ENCODE measurements at places on chromosomes 12 and 14. TPM values are rescaled to one million over a fixed set of nuclear protein-coding genes. Genes with fewer than 3 reads are reported as not detected.

LRIG3 gene
- total RNA-seq: 0.13 TPM

IFNG-AS1 gene
- total RNA-seq: 6.2 TPM

NRDE2 gene
- 20.5 TPM for total RNA-seq

CISTR gene
- not detected for total RNA-seq

FCF1 gene
- 48.8 TPM for total RNA-seq

SLCO1A2 gene
- total RNA-seq: 0.47 TPM

C1QL4 gene
- total RNA-seq: not detected

PZP gene
- total RNA-seq: not detected

CDKL1 gene
- 4.6 TPM for total RNA-seq

KCNK10 gene
- total RNA-seq: not detected

PPFIA2 gene
- not detected for total RNA-seq

FOXA1 gene
- 0.50 TPM for total RNA-seq

MAGOHB gene
- 20.3 TPM for total RNA-seq

LYSET gene
- 7.9 TPM for total RNA-seq

MUCL1 gene
- total RNA-seq: not detected

RNASE7 gene
- total RNA-seq: not detected

RFLNA gene
- total RNA-seq: not detected

ARHGEF25 gene
- total RNA-seq: 1.4 TPM

DLK1 gene
- total RNA-seq: 2.2 TPM

ACTN1 gene
- 131 TPM for total RNA-seq

FGD6 gene
- total RNA-seq: 1.4 TPM

FGF23 gene
- not detected for total RNA-seq

ZC2HC1C gene
- total RNA-seq: 0.36 TPM

EIF2S3B gene
- 1.3 TPM for total RNA-seq

DIO2 gene
- total RNA-seq: not detected

KCNC2 gene
- not detected for total RNA-seq

KRT7 gene
- total RNA-seq: not detected

PLEKHG3 gene
- 44.2 TPM for total RNA-seq

PTGDR gene
- total RNA-seq: 4.2 TPM

KLHL33 gene
- total RNA-seq: 0.07 TPM

PDE3A gene
- not detected for total RNA-seq

SPX gene
- total RNA-seq: not detected

TMX1 gene
- total RNA-seq: 24.2 TPM

GALC gene
- 17.7 TPM for total RNA-seq

NDRG2 gene
- 26.9 TPM for total RNA-seq

OAS2 gene
- total RNA-seq: 75.5 TPM

AQP6 gene
- total RNA-seq: not detected
